Choroid plexus epithelial cell (primary cell): ENCODE measurements at places on chromosomes 5 and 9.

DNA sequence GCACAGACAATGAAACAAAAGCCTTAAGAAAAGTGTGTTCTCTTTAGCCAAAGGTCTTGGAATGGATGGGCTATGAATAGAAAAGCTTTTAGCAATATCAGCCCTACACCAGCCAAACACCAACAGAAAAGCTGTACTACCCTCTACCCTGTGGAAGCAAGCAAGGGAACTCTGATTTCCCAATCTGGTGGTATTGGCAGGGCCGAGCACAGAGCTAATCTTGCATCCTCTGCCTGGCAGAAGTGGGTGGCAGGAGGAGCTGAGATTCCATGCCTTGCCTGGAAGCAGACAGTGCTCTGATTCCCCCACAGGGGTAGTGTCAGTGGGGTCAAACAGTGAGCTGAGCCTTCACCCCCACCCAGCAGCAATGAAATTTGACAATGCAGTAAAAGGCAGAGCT lies 29.6 kb upstream of the ZNF782 start:
- no peak for DNase-seq

DNA sequence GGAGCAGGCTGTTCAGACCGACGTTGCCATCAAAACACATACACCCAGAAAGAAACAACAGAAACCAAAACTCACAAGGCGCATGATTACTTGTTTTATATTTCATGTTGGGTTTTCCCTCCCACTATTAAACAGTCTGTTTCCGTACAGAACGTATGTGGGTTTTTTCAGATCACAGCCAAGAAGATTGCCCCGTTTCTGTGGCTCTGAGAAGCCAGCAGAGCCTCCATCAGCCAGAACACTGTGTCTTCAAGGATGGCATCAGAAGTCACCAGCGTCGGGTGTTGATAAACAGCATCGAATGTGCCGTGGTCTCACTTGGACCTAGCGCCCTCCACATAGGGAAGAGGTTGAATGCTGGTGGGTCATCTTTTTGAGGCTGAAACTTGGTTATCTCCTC lies 42.8 kb downstream of the FAM78A start:
- no peak for DNase-seq

DNA sequence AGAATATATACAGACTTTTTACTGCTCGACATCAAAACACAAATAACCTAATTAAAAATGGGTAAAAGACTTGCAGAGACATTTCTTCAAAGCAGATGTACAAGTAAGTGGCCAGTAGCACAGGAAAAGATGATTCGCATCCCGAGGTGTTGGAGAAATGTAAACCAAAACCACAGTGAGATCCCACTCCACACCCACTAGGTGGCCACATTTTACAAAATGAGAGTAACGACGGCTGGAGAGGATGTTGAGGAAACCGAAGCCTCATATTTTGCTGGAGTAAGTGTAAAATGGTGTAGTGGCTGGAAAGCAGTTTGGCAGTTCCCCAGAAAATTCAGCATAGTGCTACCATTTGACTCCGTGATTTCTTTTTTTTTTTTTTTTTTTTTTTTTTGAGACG lies 21.3 kb upstream of the GBGT1 start:
- peak; percentile 90 for DNase-seq

DNA sequence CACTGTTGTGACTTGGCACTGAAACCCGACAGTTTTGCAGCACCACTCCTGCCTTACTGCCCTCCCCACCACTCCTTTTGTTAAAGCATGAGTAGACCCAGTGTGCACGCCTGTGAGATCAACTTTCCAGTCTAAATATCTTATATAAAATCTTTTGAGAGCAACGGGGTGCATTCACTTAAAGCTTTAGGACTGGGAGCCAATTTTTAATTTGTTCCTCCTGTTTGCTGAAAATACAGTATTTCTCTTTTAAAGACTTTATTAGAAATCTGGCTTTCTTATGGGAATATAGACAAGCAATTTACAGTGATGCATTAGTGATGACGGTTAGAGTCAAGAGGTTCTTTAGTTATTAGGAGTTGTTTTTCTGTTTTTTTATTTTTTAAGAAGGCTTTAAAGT lies 397.5 kb downstream of the TMEM167A start:
- no peak for DNase-seq

GRCh38 chr5:160542281-160542680 lies 120.6 kb downstream of the PTTG1 start:
- DNase-seq: no peak

- DNase-seq: no peak
Measured at GRCh38 chr5:78399116-78399515, 38.7 kb downstream of the SCAMP1 start.

DNA sequence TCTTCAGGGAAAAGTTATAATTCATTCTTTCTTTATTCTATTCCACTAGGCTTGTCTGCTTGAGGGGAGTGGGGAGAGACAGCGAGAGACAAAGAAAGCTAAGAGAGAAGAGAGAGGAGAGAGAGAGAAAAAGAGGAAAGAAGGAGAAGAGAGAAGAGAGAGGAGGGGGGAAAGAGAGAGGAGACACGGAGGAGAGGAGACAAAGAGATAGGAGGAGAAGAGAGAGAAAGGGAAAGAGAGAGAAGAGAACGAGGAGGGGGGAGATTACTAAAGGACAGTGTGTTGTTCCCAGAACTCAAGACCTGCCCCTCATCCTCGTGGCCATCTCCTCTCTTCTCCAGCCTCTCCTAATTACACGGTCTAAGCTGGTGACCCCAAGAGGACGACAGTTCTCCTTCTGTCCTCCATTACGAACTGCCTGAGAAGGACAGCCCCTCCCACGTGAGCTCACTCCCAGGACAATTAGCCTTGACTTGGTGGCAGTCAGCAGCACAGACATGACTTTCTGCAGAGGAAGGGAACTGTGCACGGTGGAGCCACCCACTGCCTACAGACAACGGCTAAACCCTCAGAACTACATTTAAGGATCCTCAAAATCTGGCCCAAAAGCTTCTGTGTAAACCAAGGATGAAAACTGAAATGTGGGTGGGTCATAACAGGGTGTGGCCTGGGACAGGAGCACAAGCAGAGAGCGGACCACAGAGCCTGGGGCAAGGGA lies 99.1 kb downstream of the COL23A1 start:
- no peak for DNase-seq

DNA sequence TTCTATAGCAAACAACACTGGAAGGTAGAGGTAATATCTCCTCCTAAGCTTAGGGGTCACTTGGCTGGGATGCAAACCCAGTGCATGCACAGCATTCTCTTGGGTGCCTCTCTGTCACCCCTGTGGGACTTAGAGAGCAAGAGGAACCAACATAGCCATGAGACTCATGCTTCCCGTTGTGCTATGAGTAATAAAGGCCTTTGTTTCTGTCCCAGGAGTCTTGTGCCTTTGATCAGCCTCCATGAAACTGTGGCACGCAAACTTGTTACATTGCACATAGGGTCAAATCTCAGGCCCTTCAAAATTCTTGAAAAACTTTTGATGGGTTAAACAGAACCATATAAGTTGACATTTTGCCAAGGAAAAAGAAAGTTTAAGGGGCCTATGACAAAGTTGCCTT lies 272.8 kb downstream of the TAF11L14 start:
- DNase-seq: no peak

GRCh38 chr9:95434116-95435073 lies 82.4 kb downstream of the PTCH1 start:
- no peak for DNase-seq

GRCh38 chr9:120608421-120608820 lies 28.5 kb upstream of the CDK5RAP2 start:
- DNase-seq: no peak

- peak; percentile 73 for DNase-seq
Measured at GRCh38 chr9:112046181-112046580, 128.9 kb downstream of the SUSD1 start.

GRCh38 chr9:129671519-129671918 lies 6.1 kb downstream of the PRRX2 start:
- no peak for DNase-seq

DNA sequence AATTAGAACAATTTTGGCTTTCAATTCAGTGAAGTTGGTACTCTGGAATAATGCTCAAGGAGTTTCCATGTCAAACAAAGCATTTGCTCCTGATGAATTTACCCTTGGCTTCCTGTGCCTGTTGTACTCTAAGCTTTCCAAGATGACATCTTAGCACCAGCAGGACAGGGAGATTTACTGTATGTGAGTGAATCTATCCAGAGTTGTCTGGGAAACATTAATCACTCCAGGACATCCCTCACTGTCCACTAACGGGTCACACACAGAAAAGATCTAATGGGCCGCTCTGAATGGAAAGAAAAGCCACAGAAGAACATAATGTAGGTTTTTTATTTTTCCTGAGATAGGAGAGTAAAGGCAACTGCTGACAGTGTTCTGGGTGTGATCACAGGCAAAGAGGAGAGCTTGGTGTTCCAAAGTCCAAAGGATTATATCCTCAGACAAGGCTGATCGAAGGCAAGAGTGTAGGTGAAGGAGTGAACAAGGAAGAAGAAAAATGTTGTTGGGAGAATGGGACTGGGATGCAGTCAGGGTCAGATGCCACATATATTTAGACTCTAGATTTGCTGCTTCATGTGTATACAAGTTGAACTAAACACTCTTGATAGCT lies 167.7 kb upstream of the RPS23 start:
- DNase-seq: no peak

DNA sequence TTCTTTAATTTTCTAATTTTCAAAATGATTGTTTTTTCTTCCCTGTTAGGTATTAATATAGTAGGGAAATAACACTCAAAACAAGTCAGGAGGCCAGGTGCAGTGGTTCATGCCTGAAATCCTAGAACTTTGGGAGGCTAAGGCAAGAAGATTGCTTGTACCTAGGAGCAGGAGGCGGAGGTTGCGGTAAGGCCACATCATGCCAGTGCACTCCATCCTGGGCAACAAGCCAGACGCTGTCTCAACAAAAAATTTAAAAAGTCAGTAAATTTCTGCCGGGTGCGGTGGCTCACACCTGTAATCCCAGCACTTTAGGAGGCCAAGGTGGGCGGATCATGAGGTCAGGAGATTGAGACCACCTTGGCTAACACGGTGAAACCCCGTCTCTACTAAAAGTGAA lies 10.2 kb upstream of the CDK7 start:
- DNase-seq: no peak

- DNase-seq: no peak
Measured at GRCh38 chr5:17147617-17148016, 69.8 kb upstream of the BASP1 start.

GRCh38 chr5:73031839-73032238 lies 76.0 kb downstream of the FCHO2 start:
- DNase-seq: peak; percentile 84

DNA sequence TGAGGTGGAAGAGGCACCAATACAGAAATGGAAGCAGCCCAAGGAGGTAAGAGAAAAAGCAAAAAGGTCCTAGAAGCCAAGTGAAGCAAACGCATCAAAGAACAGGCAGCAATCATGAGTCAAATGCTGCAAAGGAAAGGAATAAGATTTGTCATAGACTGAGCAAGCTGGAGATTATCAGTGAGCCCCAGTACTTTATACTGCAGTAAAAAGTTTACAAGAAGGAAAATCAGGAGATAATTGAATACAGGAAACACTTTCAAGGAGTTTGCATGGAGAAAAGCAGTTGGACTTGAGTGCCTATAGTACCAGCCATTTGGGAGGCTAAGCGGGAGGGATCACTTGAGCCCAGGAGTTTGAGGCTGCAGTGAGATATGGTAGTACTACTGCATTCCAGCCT lies 7.2 kb upstream of the HAVCR1 start:
- no peak for DNase-seq

DNA sequence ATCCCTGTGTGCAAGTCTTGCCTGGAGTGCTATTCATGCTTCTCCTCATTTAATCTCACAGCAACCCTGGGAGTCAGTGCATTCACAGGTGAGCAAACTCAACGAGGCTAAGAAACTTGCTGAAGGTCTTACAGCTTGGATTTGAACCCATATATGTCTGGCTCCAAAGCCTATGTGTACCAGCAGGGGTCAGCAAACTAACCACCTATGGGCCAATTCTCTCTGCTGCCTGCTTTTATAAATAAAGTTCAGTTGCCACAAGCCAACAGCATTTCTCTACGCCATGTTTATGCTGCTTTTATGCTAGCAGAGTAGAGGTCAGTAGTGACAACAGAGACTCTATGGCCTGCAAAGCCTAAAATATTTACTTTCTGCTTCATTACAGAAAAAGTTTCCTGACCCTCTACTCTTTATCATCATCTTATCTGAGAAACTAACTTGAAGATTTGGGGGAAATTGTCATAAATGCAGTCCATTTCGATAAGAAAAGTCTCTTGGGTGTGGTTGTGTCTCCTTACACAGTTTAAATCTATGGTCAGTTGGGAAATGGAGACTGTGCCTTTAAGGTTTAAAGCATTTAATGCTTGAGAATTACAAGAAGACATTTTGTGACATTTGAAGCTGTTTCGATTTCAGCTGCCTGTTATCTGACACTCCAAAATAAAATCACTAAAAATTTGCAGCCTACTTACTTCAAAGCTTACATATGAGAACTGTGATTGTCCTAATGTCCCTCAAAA lies 137.7 kb downstream of the PRELID2 start:
- peak; percentile 87 for DNase-seq

DNA sequence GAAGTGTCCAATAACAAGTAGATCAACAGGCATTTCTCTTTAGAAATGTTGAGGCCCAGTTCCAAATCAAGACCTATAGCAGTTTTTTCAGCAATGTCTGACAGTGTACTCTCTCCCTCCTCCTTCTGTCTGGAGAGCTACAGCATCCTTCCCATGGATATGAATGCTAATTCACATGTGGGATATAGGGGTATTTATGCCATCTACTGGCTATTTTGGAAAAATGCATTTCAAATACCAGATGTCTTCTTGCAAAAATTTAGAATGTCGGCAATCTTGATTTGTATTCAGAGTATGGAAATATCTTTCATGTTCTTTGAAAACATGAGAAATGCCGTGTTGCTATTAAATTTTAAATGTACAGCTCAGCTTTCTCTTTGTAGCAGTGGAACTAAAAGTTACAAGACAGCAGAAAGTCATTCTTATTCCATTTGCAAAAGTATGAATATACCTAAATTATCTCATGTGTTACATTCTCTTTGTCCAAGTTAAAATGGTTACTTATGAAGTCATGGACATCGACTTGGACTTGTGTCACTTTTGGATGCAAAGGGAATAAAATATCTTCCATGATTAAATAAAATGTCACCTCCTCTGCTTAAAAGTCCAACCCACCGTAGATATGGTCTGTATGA lies 647.8 kb downstream of the TAF11L14 start:
- peak; percentile 82 for DNase-seq

DNA sequence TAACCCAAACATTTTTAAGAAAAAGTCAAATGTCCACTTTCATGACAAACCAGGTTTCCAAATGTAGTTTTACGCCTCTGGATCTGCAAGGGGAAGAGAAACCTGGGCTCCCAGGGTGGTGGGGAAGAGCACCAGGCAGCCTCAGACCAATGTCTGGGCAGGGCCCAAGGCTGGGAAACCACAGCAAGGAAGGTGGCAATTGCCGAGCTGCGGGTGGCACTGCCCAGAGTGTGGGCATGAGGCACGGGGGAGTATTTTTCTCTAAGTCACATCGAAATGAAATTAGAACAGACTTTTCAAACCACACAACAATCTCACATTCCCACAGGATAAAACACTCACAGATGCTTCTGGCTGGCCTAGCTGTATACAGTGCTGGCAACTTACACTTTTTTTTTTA lies 32.6 kb upstream of the RASGEF1C start:
- no peak for DNase-seq
